ENCODE measurements at places on chromosomes 16 and 17. TPM values are rescaled to one million over a fixed set of nuclear protein-coding genes. Genes with fewer than 3 reads are reported as not detected.

Gene TSPAN10
- 1.2 TPM for total RNA-seq

Gene CCL2
- total RNA-seq, result 25.5 TPM

Gene IL21R
- 0.39 TPM for total RNA-seq

Gene RFNG
- 19.3 TPM for total RNA-seq

GRCh38 chr16:22190081-22190775 is 15.8 kb upstream of the EEF2K start:
- peak; percentile 78 for DNase-seq

DNA sequence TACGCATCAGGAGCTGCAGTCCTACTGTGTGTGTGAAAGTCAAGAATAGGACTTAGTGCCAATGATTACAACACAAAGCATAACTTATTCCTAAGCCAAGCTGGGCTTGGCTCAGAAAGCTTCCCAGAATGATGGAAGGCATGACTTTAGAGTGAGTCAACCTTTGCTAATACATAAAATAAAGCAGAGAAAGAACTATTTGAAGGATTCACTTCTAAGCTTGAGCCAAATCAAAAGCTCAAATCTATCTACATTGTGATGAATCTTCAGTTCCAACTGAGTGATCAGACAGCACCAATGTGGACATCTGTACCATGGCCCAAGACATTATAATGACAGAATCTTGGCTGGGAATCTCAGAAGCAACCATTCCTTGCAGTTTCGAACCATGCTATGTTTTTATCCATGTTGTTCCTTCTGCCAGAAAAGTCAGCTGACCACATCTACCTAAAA is 41.4 kb downstream of the SMG6 start:
- DNase-seq, result no peak

GRCh38 chr17:35432176-35433074 is at the start of gene SLFN12:
TSS of gene SLFN12 (minus strand) at chr17:35432500. CDS start at chr17:35423028, 9,472 bp downstream.
- peak; percentile 98 for DNase-seq

DNA sequence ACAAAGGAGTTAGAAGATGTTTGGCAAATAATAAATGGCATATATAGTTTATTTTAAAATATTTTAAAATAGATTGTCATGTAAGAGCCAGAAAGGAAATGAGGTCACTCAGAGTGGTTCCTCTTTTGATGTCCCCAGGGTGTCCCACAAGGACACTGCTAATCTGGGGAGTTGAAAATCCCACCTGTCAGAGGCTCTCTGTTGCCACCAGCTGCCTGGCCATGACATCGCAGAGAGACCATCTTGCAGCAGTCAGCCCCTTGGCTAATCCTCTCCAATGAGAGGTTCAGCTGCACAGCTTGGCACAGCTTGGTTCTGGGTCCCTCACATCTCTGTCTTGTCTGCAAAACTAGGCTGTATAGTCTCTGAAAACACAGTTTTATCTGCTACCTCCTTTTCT is 11.0 kb upstream of the RBFOX1 start:
- DNase-seq, result no peak

DNA sequence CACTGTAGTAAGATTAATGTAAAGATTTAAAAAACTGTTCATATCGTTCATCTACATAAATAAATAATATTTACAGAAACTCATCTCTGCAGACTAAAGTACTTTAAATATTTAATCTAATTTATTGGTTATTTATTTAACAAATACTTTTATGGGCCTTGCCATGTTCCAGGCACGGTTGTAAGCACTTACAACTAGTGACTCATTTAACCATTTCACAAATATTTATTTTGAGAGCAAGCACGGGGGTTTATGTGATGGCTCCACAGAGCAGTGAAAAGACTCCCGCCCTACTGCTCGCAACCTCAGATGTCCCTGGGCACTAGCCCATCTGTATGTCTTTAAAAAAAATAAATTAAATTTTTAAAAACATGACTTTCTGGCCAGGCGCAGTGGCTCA is 575.9 kb downstream of the WWOX start:
- DNase-seq, result no peak

- no peak for DNase-seq
Measured at GRCh38 chr17:3956983-3957382, 7.3 kb downstream of the ATP2A3 start.

- no peak for DNase-seq
Measured at GRCh38 chr16:24998201-24998600, 17.0 kb downstream of the ARHGAP17 start.

DNA sequence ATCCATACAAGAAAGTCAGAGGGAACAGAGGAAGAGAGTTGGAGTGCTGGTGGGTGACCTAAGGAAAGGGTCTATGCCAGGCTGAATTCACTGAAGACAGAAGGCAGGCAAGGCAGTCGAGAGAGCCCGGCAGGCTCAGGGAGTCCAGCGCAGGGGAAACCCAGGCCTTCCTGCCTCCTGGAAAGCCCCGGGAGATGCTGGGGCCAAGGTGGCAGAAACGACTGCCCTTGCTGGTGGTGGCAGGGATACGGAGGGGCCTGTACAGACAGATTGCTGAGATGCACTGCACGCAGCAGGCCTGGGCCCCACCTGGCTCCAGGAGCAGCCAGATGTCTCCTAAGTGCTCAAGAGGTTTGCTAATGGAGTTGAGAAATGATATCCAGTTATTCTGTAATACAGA is 59.8 kb downstream of the GTF3C1 start:
- no peak for DNase-seq

- no peak for DNase-seq
Measured at GRCh38 chr17:65677932-65678331, 116.5 kb upstream of the AXIN2 start.

- DNase-seq, result no peak
Measured at GRCh38 chr16:5379954-5380353, 282.4 kb upstream of the EEF2KMT start.

DNA sequence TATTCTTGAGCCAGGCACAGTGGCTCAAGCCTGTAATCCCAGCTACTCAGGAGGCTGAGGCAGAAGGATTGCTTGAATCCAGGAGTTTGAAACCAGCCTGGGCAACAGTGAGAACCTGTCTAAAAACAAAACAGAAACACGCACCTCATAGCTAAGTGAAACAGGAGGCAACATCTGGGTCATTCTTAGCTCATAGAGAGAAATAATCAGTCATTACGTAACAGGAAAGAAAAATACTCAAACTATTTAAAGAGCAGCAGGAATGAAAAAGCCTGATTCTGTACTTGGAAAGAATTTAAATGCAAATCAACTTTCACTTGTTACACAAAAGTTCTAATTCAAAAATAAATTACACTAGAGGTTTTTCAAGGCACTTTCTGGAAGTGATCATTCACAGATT is 17.2 kb downstream of the CHCT1 start:
- no peak for DNase-seq

DNA sequence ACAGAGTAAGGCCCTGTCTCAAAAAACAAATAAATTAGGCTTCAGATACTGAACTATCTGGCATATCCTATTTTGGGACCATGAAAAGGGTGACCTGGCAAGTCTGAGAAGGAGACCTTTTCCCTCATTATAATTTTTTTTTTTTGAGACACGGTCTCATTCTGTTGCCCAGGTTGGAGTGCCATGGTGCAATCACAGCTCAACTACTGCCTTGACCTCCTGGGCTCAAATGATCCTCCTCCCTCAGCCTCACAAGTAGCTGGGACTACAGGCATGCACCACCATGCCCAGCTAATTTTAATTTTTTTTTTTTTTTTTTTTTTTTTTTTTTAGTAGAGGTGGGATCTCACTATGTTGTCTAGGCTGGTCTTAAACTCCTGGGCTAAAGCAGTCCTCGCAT is 37.3 kb downstream of the PLCG2 start:
- DNase-seq, result no peak

DNA sequence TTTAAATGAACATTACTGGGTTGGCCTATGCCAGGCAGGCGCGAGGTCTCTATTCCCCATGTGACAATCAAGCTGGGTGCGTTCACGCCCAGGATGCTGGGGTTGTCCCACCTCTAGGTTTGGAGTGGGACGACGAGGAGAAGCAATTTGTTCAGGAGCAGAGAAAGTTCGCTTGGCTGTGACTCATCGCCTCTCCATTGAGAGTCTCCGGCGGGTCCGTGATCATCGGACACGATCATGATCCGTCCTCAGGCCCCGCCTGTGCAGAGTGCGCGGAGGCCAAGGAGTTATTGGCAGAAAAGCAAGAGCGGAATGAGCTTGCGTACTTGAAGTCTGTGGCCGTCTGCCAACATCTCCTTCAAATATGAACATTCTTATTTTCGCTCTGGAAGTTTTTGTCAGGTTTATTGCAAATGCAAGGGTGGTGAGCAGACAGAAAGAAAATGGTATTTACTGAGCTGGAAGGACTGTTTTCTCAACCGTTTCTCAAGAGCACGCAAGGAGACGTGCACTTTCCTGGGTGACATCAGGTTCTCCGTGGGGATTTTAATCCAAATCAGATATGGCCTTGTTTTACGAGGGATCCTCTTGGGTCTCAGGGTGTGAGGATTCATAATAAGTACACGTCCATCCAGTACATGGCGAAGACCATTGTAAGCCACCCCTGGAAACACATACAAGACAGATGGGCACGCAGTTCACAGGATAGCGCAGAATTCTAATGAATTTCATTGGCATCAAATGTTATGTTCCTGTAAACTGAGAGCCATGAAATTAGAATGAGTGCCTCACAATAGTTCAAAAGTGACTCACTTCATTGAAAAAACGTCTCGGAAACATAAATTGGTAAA is 70.1 kb upstream of the CREBBP start:
- DNase-seq, result peak; percentile 91

- no peak for DNase-seq
Measured at GRCh38 chr16:86478779-86479178, 31.5 kb upstream of the FOXF1 start.

GRCh38 chr17:27324771-27325339 is 30.9 kb downstream of the WSB1 start:
- no peak for DNase-seq
